NAMALWA (cell line): ENCODE measurements at places on chromosomes 2 and 18.

DNA sequence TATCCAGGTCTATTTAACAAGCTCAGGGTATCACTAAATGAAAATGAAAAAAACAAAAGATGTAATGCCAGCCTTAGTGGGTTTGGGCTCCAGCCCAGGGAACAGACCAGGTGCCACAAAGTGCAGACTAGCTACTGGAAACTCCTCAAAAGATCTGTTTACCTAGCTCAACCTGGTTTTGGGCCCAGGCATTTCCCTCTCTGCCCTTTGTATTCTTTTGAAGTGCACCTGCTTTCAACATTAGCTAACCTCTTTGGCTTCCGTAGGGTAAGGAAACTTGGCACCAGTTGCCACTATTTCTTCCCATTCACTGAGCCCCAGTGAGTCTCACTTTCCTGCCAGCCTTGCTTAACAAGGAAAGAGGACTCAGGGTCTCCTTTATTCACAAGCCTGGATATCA is 123.6 kb upstream of the CDCA7 start:
- DNase-seq, result no peak

DNA sequence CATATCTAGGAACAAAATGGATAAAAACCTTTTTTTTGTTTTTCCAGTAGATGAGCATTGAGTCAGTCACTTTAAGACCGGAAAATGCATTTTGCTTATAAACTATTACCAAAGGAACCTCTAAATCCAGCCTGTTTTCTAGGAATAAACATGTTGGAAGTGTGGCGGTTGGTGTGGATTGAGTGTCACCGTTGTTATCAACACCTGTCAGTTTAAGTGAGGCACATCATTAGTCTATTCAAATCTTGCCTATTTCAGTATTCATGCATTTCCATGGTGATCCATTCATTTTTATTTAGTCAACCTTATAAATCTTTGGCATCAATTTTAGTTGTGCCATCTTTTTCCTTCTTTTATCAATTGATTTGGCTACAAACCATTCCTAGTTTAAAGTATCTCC is 3.3 kb downstream of the KLHL29 start:
- no peak for DNase-seq

DNA sequence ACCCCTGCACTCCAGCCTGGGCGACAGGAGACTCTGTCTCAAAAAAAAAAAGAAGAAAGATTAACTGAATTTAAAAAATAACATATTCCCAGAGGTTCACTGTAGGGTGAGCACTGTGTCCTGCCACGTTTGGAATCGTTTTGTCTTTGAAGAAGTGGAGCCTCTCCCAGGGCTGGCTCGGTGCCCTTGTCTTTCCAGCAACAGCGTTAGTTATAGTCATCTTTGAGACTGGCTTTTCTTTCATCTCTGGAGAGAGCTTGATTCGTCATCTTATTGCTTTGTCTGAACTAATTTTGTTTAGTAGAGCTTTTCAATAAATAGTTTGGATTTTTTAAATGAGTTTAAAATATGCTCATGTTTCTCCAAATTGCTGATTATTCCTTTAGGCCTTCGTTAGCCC is 50.5 kb downstream of the IMPA2 start:
- DNase-seq, result no peak

- DNase-seq, result no peak
Observed at GRCh38 chr2:176514805-176515500, 245.7 kb downstream of the MTX2 start.

DNA sequence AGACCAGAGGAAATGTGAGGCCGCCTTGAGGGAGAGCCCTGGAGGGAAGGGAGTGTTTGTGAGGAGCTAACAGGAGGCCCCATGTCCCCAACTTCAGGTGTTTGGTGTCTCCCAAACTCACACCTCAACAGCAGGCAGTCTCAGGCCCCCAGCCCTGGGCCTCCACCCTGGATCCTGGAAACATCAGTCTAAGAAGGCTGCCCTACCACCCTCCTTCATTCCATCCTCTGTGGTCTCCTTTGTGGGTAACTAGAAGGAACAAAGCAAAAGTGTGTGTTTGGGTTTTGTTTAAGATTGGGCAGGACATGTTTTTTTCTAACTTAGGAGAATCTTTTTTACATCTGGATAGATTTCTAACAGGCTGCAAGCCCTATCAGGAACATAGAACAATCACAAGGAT is 404.3 kb downstream of the BCL11A start:
- DNase-seq, result no peak

DNA sequence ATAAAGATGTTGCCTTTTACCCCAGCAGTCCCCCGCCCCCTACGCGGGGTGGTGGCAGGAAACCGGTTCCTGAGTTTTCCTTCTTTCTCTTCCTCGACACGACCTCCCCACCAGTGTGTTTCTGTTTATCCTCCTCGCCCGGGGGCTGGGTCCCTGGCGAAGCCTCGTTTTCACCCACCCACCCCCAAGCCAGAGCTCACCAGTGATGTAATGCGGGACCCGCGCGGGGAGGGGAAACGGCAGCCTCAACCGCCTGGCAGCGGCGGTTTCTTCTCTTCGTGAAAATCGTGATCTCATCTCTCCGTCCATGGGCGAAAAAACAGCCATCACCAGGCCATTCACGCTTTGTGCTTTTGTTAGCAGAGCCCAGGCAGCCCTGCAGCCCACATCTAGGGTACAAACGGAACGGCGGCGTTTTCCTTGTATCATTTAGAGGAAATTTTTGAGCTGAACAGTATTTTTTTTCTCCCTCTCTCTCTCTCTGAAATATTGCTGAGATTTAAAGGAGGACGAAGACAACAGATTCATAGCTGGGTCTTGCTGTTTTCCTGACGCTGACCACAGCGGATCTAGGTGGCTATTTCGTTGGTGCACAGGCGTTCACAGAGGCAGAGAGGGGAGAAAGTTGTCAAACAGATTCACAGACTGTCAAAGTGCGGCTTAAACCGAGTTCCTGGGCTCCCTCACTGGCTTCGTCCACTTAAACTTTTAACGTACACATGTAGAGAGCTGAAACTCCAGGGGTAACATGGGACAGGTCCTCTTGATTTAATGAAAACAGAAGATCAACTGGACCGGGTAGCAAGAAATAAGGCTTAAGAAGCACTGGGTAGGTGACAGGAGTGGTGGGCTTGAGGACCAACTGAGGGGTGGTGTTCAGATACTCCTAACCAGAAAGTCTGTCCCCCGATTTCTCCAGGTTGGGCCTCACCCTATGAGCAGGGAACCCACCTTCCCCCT is 21.9 kb upstream of the PAX3 start:
- no peak for DNase-seq

- no peak for DNase-seq
Observed at GRCh38 chr2:75289771-75290170, 90.5 kb upstream of the TACR1 start.

DNA sequence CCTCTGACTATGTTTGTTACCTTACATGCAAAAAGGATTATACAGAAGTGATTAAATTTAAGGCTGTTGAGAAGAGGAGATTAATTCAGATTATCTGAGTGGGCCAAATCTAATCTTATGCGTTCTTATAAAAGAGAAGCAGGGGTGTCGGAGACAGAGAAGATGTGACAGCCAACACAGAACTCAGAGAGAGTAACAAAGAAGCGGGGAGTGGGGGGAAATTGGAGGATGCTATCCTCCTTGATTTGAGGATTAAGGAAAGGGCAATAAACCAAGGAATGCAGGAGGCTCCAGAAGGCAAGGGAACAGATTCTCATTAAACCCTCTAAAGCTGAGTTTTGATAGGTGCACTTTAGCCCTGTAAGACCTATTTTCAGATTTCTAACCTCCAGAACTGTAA is 291.3 kb upstream of the REG3G start:
- no peak for DNase-seq

- no peak for DNase-seq
Observed at GRCh38 chr18:61530681-61531080, 197.5 kb downstream of the CDH20 start.

DNA sequence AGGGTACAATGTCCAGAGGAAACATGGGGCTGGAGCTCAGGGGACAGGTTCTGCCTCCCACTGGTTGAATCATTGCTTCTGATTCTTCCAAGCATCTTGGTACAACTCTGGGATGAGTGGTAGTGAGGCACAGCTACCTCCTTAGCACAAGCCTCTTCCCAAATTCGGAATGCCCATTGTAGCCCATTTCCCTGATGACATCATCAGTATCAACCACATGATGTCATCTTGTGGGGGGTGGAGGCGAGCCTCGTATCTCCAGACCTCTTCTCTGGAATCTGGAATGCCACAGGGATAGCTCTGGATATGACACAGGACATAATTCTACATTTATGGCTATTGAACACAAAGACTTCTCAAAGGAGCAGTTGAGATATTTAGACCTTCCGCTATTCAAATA is 715.2 kb downstream of the RNF144A start:
- DNase-seq, result no peak

DNA sequence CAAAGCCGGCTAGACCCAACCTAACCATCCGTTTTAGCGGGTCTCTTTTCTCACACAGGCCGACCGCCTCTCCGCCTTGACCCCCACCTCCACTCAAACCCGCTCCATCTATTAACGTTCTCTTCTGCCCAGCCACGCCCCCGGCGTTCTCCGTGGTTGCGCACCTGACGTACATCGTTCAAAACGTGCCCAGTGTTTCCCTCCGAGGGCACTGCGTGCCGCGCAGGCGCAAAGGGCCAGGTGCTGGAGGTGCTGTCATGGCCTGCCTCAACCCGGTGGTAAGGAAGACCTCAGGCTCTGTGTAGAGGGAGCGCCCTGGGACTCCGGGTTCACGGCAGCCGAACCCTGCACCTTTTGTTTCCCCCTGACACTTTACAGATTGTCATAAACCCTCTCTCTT is at the start of gene GTF2A1L:
TSS of gene GTF2A1L (plus strand) at position 239 of the 400 bp plus-strand sequence. CDS start at position 258, 19 bp downstream.
- no peak for DNase-seq

- no peak for DNase-seq
Observed at GRCh38 chr18:9890957-9891356, 5.2 kb downstream of the TXNDC2 start.

DNA sequence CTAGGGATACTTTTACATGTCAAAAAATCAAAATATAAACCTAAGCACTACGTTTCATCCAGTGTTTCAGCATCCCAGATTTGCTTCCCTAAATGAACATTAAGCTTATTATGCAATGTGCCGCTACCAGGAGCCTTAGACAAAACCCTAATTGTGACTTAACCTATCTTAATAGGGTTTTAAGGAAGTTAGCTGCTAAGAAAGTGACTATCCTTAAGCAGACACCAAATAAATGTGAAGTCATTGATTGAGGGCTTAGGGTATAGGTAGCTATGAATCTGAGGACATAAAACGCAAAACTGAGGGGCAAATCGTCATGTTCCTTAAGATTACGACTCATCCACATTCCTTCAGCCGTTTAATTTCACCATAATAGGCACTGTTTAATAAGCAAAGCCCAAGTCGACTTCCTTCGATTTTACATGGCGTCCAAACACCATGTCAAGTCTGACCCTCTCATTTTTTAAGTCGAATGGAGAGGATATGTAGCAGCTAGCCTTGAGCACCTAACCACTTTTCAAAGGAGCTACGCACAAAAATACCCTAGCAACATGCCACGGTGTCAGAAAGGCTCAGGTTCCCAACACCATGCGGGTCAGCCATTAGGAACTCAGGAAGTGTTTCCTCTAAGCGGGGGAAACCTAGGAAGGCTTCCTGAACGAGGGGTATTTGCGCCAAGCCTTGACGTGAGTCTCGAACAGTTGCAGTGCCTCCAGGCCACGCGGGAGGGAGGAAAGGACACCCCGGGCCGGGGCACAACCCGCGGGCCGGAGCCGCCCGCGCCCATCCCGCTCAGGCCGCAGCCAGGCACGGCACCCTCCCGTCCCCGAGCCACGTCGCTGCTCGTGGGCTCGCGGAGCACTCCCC is 1.0 kb downstream of the HDLBP start:
- no peak for DNase-seq

- DNase-seq, result no peak
Observed at GRCh38 chr2:176385838-176386237, 116.6 kb downstream of the MTX2 start.

- DNase-seq, result no peak
Observed at GRCh38 chr2:218043701-218044109, 25.3 kb upstream of the RUFY4 start.

- no peak for DNase-seq
Observed at GRCh38 chr2:191441496-191442214, 196.5 kb downstream of the MYO1B start.

DNA sequence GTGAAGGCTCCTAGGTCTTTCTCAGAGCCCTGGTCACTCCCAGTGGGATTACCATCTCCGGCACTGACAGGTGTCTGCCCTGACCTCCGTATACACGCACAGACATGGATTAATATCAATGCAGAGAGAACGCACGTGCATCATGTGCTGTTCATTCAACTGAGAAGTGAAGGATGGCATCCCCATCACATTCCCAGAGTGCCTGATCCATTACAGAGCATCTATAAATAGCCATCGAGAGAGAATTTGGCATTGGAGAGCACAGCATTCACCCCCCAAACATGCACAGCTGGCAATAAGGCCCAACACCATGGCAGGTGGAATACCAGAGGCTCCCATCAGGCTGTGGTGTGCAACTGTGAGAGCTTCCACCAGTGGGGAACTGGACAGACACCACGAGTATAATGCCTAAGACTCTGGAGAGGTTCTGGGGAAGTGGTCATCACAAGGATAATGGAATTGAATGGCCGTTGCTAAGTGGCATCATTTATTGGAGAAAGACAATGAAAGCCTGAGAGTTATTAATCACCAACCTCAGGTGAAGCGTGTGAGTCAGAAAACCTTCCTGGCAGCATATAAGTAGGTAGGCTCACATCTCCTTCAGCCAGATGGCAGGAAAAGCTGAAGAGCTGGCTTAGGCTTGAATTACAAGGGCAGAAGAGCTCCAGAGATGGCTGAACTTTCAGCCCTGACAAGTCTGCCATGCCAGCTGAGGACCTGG is 244.5 kb upstream of the ID2 start:
- no peak for DNase-seq

GRCh38 chr18:23844991-23845680 is 155.9 kb downstream of the LAMA3 start:
- DNase-seq, result no peak

- DNase-seq, result no peak
Observed at GRCh38 chr18:27483276-27483675, 298.2 kb upstream of the CHST9 start.

DNA sequence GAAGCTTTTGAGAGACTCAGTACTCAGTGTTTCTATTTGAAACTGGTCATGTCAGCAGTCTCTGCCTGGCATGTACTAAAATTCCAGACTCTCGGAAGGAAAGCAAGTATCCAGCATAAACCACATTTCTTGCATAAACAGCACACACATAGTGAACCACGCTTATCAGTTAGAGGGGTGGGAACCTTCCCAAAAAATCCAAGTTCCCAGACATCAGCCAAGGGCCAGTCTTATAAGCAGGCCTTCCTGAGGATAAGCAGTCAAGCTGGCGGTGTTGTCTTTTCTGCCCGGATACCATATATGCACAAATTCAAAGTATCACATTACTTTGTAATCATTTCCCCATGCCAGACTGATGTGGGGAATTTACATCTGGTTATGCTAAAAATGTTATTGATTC is 73.6 kb downstream of the ST6GAL2 start:
- no peak for DNase-seq

- no peak for DNase-seq
Observed at GRCh38 chr2:238936162-238937052, 88.5 kb downstream of the TWIST2 start.

GRCh38 chr2:38632980-38633379 is 30.3 kb upstream of the HNRNPLL start:
- no peak for DNase-seq

- DNase-seq, result no peak
Observed at GRCh38 chr2:221527776-221528309, 44.3 kb downstream of the EPHA4 start.
